Activated T-helper 17 cell treated with anti-CD3 and anti-CD28 coated beads, Interleukin-2, amount 50 U/mL, for 72 hours (primary cell): ENCODE measurements at places on chromosomes 13 and 19. TPM values are rescaled to one million over a fixed set of nuclear protein-coding genes. Genes with fewer than 3 reads are reported as not detected.

DNA sequence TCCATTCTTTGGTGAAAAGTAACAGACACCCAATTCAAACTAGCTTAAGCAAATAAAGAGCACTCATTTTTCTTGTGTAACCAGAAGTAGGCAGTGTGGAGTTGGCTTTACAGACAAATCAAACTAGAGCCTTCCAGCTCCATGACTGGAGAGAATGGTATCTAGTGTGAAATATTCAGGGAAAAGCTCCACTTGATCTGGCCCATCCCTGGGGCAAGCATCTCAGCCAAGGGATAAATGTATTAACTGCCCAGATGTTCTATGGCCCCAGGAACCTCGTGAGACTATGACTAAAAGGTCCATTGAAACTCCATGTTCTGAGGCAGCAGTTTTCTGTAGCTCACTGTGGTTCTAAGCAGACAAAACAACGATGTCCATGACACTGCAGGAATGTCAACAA is 49.9 kb downstream of the TBC1D4 start:
- no peak for ATAC-seq

- ATAC-seq: no peak
Observed at GRCh38 chr13:113333076-113333475, 30.9 kb downstream of the GRTP1 start.

GRCh38 chr13:50323440-50324065 is 308.3 kb downstream of the KCNRG start:
- ATAC-seq: peak; percentile 75

DNA sequence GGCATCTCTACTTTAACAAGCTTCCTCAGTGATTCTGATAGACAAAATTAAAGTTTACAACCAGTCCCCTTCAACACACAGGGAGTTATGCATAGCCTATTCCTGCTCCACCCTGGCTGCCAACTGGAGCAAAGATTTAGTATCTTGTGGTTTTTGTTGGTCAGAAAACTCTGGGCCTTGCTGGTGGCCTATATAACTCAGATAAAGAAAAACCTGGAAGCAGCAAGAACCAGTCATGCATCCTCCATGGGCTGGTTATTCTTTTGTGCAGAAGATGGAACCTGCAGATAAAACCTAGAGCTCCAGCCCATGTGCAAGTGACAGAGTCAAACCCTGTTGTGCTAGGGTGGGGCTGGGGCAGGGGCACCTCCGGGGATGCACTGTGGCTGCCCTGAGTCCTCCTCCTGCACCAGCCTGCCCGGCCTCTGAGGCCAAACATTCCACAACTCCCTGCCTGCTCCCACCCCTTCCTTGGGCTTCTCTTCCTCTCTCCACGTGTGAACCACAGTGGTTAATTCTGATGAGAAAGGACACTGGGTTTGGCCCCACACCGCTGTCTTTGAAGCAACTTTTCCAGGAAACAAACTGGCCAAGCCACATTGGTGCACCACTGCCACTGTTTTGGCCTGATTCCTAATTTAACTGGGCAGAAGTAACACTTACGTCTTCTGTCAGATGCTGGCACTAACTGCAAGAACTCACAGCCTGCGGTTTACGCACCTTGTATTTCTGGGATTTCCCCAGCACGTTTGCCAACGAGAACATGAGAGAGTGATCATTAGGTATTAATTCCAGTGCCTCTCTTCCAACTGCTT is 23.3 kb upstream of the GGACT start:
- ATAC-seq: no peak

GRCh38 chr19:41415154-41415571 is 12.0 kb downstream of the B3GNT8 start:
- ATAC-seq: no peak

GRCh38 chr13:114013952-114014629 is 40.2 kb upstream of the C13orf46 start:
- ATAC-seq: no peak

DNA sequence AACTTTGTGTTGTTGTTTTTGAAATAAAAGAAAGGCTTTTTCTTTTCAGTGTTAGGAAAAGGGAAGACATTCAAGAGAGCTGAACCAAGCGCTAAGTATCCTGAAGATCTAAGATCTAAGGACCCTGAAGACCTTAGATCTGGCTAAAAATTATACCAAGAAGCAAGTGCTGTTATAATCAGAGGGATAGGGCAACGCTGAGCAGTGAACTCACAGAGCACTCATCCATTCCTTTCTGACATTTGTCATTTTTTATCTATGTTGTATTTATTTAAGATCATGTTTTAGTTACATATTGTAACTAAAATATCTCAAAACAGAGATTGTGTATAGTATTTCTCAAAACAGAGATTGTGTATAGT is 60.5 kb upstream of the FAM216B start:
- ATAC-seq: peak; percentile 40

- no peak for ATAC-seq
Observed at GRCh38 chr19:44642377-44642776, 1.3 kb upstream of the PVR start.

GRCh38 chr19:39679791-39680168 is 24.1 kb downstream of the LGALS16 start:
- ATAC-seq: peak; percentile 71

GRCh38 chr19:1254081-1254527 is 5.7 kb downstream of the MIDN start:
- ATAC-seq: no peak

DNA sequence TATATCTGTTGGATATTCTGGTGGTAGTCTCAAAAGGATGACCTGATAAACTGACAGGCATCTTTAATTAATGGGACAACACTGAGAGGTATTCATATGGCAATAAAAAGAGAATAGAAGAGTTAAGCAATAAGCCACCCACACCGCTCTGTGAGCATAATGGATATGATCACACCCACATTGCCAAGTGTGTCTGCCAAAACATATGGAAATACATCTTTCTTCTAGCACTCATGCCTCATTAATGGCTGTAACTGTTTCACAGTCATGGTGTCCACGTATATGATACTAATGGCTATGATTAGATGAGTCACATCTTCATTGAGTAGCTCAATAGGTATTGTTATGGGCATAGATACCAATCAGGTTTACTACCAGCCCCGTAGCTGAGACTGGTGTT is 13.1 kb downstream of the IGFL3 start:
- no peak for ATAC-seq

DNA sequence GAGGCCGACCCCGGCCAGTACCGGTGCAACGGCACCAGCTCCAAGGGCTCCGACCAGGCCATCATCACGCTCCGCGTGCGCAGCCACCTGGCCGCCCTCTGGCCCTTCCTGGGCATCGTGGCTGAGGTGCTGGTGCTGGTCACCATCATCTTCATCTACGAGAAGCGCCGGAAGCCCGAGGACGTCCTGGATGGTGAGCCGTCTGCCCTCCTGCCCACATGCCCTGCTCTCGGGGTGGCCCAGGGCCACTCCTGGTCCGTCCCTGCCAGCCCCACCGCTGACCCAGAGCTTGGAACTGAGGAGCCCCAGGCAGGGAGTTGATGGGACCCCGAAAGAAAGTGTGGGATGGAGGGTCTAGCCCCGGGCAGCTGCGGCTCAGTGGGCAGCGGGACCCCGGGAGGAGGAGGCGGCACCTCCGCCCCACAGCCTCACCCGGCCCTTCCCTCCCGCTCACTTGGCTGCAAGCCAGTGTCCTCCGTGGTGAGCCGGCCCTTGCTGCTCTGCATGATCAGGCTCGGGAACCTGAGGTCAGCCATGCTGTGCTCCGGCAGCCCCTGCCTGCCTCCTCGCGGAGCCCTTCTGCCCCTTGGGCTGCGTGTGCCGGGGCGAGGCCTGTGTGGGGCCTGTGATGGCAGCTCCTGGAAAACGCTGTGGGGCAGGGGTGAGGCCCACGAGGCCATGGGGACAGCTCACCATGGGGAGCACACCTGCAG is 8.1 kb upstream of the HCN2 start:
- ATAC-seq: no peak

The CERS1 gene
- total RNA-seq: not detected

The TSC22D1 gene
- 4.1 TPM for total RNA-seq

The SMIM44 gene
- not detected for total RNA-seq

The FREM2 gene
- not detected for total RNA-seq

The WDR62 gene
- total RNA-seq: 19.3 TPM

The PSG11 gene
- 0.35 TPM for total RNA-seq

The ANKRD10 gene
- total RNA-seq: 180 TPM

The NKPD1 gene
- total RNA-seq: 0.06 TPM

The IGSF23 gene
- not detected for total RNA-seq
